ENCODE measurements at places on chromosomes 1 and 21.

DNA sequence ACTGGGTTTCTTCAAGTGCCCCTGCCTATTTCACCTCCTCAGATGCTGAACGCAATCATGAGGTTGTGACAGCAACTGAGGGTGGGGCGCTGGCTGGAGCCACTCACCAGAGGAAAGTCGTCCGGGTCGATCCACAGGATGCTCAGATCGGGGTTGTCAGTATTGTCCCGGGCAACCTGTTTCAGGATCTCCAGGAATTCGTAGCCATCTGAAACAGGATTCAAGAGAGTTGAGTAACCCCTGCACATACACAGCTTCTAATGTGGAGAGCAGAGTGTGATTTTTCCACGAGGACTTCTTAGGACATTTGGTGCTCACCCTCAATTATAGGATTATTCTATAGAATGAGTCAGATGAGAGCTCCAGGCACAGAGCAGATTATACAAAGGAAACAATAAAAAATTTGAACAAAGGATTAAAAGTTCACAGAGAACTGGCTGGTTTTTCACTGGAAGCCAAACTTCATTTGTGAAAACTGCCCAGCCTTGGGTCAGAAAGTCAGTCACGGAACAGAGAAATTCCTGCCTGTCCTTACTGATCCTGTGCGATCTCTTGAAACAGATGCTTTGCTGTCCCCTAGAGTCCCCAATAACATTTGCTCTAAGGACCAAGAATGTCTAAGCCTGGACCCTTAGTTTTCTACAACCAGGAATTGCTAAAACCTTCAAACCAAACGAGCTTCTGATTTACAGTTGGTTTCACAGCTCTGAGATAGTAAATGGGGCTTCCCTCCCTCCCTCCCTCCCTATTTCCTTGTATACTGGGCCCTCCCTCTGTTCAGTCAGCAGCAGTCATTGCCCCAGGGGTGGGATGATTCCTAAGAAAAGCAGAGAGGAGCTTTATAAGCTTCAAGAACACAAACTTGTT, 63.2 kb downstream of the CASQ2 start:
- DNase-seq = no peak

DNA sequence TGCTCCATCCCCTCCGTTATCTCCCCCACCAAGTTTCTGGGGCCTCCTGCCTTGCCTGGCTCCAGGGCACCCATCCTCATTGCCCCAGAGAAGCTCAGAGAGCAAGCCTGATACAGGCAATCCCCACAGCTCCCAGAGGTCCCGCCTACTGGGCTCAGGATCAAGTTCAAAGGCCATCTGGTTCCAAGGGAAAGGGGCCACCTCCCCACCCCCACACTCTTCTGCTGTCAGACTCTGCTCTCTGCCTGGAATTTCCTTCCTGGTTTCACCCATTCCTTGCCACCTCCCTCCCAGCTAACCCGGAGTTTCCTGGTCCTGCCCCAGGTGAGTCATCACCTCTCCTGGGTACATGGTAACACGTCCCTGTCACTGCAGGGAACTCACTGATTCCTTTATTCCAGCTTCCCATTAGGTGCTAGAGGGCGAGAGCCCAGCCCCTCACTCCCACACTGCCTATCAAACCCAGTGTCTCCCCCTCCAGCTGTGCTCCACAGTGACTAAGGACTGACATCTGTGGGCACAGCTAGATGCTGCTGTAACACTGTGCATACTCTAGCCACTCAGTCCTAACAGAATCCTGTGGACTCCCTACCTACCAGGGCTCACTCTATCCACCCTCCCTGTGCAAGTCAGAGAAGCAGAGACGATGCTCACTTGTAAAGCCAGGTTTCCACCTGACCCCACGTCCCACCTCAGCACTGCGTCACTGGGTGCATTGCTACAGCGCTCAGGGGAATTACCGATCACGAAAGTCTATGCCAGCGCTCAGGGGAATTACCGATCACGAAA, 21.8 kb downstream of the RSPH1 start:
- no peak for DNase-seq

DNA sequence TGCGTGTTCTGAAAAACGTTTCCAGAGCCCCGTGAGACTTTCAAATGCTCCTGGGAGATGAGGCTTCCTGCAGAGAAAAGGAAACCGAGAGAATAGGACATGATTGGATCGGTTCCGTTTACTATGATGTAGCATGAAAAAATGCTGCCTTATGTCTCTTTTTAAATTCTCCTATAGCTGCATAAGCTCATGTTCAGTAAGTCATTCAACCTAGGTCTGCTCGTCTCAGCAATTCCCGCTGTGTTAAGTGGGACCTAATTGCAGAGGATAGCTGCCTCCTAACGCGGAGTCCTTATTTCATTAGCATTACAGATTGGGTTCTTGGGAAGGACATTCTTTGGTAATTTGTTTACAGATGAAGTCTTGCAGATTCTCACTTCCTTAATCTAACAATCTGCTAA, 165.3 kb downstream of the GALNT2 start:
- DNase-seq = no peak

GRCh38 chr1:36383240-36383639, 2.5 kb downstream of the STK40 start:
- DNase-seq = no peak

- no peak for DNase-seq
Measured at GRCh38 chr1:31444725-31445448, 31.9 kb downstream of the SERINC2 start.

GRCh38 chr1:11434926-11435325, 44.0 kb upstream of the DISP3 start:
- DNase-seq = no peak

- peak; percentile 11 for DNase-seq
Measured at GRCh38 chr1:43444836-43445235, 8.9 kb downstream of the HYI start.

DNA sequence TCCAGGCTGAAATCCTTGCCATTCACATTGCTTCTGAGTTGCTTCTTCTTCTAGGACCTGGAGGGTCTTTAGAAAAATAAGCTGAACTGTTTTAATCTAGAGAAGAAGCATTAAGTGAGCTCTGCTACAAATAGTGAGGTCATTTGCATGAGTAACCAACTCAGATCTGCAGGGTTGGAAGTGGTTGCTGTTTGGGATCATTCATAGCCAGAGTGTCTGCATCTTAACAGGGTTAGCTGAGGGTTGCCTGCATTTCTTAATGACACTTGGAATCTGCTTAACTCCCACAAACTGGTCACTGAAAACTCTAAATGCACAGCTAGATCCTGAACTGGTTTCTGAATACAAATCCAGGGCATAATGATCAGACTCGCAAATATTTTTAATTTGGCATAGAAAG, 9.9 kb downstream of the CNIH3 start:
- no peak for DNase-seq

- DNase-seq = no peak
Measured at GRCh38 chr21:45855248-45855811, 126.2 kb upstream of the COL6A1 start.

- no peak for DNase-seq
Measured at GRCh38 chr1:194533641-194534040, 1347.2 kb upstream of the B3GALT2 start.

DNA sequence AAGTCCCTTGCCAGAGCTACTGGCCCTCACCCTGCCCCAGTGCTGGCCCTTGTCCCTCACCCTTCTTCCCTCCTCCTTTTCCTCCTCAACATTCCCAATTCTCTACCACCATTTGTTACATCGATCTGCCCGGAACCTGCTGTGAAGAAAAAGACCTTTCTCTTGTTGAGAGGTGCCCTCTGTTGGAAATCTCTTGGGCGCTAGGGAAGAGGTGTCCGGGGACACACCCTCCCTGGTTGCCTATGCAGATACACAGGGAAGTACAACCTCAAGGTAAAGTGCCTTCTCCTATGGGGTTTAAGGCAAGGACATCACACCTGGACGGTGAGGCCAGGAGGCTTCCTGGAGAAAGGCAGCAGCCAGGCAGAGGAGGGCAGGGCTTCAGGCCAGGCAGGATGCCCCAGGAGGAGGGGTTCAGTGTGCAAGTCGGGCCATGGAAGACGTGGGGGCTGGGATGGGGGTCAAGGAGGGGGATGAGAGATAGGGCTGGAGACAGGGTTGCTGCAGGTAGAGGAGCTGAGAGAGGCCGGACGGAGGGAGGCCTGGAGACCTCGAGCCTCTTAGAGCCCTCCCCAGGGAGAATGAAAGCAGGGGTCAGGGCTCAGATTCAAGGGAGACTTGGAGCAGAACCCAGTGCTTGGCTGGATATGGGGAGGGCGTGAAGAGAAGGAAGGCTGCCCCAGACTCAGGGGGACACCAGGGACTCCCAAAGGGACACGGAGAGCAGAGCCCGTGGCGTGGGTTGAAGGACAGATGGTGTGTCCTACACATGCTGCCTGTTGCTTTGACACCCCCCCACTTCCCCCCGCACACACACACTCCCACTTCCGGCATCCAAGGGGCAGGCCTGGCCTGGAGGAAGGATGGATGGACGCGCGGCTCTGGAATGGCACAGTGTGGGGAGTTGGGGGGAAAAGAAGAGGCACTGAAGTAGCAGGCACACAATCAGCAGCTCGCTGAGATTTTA, 44.5 kb downstream of the RIPK4 start:
- DNase-seq = no peak

DNA sequence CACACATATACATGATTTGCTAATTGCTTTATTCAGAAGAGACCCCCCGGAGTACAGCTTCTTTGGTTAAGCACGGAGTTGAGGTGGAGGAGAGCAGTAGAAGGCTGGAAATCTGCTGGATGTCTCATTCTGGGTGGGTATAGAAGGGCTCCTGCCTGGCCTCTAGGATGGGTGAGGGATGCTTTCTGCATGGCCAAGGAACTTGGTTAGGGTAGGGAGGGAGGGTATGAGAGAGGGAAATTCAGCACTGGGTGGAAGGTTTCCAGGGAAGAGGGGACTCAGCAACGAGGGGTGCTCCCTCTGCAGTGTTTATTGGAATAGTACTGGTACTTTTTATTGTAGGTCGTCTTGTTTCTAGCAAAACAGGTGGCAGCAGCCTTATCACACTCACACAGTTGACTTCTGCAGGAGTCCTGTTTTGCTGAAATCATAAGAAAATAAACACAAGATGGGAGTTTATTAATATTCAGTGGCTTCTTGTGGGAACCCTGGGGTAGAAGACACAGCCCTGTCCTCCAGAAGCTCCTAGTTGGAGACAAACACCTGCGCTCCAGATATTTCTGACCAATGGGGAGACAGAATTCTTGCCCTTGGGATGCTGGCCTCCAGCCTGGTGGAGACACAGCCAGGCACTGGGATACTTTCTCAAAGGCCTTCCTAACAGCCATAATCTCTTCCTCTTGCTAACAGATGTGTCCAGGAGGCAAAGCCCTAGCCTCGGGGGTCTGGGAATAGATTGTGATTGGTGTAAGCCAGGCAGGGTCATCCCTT, 3.8 kb downstream of the PLA2G2A start:
- DNase-seq = no peak

- no peak for DNase-seq
Measured at GRCh38 chr1:240772131-240772530, 160.2 kb upstream of the GREM2 start.

GRCh38 chr1:116572099-116572498, 1.3 kb upstream of the CD58 start:
- no peak for DNase-seq

- DNase-seq = no peak
Measured at GRCh38 chr1:85421179-85421578, 43.8 kb downstream of the DDAH1 start.

DNA sequence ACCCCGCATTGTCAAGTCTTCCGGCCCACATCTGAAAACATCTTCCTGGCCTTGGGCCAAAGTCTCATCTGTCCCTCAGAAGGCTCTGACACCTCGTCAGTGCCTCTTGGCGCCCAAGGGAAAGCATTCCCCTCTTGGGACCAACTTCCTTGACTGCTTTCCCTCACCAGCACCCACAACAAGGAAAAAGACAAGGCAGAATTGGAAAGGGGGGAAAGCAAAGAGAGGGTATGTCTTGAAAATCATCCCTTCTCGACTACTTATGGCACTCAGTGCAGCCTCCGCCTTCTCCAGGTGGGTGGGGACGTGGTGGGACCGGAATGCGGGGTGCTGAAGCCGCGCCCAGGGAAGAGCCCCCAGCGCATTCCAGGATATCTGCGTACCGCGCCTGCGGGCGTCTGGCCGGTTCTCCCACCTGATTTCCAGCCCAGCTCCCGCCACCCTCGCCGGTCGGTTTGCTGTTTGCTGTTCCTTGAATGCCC, 554 bp upstream of the SLC39A1 start:
- peak; percentile 69 for DNase-seq

GRCh38 chr1:180237869-180238476, 7.9 kb downstream of the LHX4 start:
- DNase-seq = no peak

DNA sequence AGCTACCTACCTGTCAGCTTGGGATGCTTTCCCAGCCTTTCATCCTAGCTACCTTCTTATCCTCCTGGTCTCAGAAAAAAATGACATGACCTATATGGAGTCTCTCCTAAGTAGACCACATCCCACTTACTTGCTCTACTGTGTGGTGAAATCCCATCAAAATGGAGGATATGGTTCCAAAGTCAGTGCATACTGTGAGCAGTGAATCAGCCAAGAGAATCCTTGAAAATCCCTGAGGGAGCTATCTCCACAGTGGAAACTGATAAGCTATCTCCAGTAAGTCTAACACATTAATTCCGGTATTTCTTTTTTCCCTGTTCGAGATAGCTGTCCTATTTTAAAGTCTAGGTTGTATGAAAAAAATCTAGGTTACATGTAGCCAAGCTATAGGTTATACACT, 189.7 kb downstream of the FGGY start:
- DNase-seq = no peak

DNA sequence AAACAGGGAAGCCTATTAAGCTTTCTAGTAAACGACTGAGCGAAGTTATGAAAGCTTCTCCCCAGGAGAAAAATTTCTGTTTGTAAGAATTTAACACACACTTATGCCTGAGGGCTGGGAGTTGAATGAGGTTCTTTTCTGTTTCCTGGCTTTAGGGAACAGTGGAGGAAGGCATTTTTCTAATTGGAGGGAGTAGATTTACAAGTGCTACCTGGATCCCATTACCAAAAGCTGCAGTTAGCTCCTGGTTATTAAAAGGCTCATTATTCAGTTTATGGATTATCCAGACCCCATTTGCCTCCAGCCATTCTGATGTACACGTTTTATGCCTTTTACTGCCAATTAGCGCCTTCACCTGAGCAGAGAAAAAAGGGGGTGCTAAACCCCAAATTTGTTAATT, 7.5 kb downstream of the ST6GALNAC3 start:
- DNase-seq = no peak

Data from neuronal stem cell (in vitro differentiated cells).